ENCODE measurements at places on chromosomes 1 and 21.
A peak's percentile ranks its signal among the peaks of the same experiment; 100 is the strongest.

- DNase-seq: no peak
These were observed 44.8 kb downstream of the PCNT start for GRCh38 chr21:46368533-46369285.

GRCh38 chr1:89286549-89287180, 14.0 kb upstream of the GBP5 start:
- no peak for DNase-seq

GRCh38 chr21:41885341-41886024, 6.3 kb upstream of the PRDM15 start:
- no peak for DNase-seq

GRCh38 chr1:15371610-15372545, 37.8 kb upstream of the EFHD2 start:
- DNase-seq: no peak

GRCh38 chr1:201013991-201014815, 9.3 kb downstream of the KIF21B start:
- peak; percentile 54 for DNase-seq

DNA sequence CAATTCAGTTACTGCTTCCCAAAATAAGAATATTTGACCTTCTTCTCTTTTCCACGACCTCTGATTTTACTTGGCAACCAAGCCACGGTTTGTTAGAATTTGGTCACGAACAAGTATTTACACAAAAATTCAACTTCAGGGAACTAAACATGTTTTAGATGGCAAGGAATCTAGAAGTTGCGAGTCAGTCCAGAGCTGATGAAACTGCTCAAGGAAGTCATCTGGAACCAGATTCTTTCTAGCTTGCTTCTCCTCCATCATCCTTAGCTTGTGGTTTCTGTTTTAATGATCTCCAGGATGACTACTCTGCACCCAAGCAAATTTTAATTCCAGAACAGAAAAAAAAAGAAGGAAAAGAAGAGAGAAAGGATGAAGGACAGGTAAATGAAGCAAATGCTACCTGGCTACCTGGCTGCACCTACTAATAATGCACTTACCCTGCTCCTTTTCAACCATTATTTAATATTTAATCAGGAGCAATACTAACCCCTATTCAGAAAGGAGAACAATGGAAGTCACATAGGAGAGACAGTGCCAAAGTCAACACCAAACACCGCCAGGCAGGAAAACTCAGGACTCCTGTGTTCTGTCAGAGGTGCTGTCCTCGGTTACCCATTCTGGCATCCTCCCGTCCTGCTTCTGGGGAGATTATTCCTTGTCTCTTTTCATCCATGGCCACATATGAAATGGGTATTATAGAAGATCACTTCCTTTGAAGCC, 54.2 kb upstream of the RGS7 start:
- no peak for DNase-seq

- no peak for DNase-seq
These were observed 10.4 kb upstream of the CD34 start for GRCh38 chr1:207921321-207921720.

DNA sequence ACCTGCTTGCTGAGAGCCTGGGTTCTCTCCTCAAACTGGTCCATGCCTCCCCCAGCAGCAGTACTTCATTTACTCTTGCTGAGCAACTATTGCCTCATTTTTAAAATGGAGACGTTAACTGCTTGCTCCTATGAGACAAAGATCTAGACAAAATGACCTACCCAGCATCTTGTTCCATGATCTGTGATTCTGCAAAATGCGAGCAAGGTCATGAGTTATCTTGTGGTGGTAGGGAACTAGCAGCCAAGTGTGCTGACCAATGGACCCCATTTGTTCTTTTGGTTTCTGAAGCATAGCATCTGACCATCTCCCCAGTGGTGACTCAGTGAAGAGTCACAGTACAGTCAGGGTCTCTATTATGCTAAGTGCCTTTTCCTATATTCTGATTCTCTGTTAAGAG, 40.4 kb downstream of the TBX15 start:
- no peak for DNase-seq

DNA sequence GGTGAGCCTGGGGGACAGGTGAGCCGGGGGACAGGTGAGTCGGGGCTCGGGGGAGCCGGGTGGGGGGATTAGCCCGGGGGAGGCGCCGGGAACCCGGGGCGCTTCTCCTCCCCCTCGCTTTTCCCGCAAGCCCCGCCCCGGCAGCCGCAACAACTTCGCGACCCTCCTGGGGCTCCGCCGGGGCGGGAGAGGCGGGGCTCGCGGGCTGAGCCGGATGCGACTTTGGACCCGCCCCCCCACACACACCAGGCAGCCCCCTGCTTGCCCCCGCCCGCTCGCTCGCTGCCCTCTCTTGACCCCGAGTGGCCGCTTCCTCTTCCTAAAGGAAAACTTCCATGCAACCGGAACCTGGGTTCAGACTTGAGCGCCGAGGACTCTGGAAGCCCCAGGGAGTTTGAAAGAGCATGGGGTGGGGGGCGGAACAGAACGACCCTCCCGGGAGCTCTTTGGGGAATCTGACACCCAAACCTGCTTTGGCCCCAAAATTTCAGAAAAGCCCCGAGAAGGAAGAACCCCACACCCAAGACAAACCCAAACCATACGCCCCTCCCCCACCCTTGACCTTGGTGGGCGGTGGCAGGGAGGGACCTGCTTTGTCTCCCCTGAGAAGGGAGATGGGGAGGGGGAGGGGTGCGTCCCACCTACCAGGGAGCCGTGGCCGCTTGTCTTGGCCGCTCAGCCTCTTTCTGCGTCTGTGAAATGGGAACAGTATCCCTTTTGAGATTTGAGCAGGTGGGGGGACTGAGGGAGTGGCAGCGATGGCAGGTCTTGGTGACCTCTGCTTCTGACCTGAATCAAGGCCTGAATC, 550 bp downstream of the ARHGEF16 start:
- DNase-seq: no peak

DNA sequence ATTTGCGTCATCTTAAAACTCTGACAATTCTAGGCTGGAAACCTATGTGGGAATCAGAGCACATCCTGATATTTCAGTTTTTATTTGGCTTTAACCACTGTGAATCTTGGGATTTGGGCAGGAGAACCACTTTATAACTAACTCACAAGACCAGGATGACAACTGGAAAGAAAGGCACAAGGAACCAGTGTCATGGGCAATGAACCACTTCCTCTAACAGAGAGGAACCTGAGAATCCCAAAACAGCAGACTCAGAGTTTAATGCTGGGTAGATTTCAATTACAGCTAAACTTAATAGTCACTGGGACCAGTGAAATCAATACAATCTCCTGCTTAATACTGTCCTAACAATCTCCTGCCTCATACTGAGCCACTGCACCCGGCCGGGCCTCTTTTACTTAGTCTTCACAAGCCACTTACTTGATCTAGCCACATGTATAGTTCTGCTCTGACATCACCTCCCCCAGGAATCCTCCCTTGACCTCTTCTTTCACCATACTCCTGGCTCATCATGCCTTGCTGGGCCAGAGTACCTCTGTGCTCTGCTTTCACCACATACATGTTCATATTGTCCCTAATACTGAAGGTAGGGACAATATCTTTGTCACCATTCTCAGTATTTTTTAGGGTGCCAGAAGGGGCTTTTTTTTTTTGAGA, 20.2 kb upstream of the SLFNL1 start:
- no peak for DNase-seq

DNA sequence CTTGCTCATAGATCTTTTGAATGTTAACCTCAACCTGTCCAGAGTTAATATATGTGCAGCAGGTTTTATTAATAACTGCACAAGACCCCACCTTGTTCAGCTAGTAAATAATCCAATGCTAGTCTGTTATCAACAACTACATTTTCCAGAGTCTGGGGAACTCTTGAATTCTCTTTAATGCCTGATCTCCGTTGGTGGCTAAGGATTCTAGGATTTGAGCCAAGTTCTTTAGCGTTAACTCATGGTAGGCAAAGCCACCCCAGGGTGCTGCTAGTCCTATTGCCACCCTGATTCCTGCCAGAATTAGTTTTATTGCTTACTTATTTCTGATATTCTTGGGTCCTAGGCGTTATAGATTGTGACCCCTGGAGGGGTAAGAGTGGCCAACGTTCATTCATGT, 12.8 kb downstream of the BACE2 start:
- no peak for DNase-seq

GRCh38 chr21:39934895-39935294, 67.7 kb downstream of the PCP4 start:
- no peak for DNase-seq

DNA sequence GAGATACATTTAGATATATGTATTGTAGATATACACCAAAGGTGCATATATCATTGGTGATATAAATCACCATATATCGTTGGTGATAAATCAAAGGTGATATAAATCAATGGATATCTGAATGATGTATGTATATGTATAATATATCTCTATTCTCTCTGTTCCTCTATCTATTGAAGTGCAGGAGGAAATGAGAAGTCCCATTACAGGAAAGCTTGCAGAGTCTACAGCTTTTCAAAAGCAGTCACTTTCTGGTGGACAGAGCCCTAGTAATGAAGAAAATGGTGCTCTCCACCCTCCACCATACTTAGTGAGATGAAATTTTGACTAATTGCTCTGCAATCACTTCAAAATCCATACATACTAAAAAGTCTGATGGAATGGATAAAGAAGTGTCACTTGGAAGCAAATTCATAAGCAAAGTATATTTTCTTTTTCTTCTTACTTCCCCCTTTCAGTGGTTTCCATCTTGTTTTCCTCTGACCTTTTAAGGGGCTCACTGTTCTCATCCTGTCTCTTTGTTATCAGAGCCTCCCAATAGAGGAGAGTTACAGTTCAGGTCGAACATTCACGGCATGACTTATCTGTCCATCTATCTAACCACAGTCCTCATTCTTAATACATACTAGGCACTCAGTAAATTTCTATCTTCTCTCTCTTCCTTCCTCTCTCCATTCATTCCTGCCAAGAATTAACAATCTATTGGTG, 227.2 kb downstream of the KCNJ6 start:
- DNase-seq: no peak

DNA sequence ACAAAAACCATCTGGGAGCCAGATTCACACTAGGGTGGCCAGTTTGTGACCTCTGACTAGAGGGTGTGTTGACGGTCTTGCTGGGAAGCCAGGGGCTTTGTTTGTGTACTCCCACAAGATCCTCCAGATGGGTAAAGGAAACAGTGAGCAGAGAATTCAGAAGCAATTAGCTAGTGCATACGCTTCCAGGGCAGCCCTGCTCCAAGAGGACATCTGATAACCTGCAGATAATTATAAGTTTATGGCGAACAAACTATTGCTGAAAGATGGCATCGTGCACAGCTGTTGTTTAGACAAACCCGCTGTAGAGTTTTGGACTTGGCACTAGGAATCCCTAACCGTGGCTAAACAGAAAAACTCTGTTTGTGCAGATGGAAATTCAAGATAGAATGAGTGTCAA, 326.4 kb downstream of the TGFB2 start:
- DNase-seq: no peak

DNA sequence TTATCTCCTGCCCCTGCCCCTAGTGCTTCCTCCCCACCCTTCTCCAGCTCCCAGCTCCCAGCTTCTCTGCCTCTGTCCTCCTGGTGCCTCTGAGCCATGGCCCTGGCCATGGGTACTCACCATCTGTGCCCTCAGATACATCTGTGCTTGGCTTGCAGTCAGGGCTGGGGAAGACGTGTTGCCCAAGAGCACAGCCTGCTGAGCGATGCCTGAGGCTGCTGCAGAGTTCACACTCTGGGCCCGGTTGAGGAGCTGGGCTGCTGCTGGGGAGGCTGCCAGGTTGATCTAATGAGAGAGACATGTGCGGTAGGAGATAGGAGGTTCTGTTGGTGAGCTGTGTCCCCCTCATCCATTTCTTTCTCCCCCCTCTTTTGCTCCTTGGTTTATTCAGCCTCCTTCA, 49.4 kb upstream of the A3GALT2 start:
- no peak for DNase-seq

- DNase-seq: no peak
These were observed 28.1 kb downstream of the MDM4 start for GRCh38 chr1:204544321-204544720.

- DNase-seq: no peak
These were observed 404.3 kb downstream of the MATN1 start for GRCh38 chr1:30318864-30319718.

- DNase-seq: no peak
These were observed 176.7 kb downstream of the LYPLAL1 start for GRCh38 chr1:219350172-219350931.

DNA sequence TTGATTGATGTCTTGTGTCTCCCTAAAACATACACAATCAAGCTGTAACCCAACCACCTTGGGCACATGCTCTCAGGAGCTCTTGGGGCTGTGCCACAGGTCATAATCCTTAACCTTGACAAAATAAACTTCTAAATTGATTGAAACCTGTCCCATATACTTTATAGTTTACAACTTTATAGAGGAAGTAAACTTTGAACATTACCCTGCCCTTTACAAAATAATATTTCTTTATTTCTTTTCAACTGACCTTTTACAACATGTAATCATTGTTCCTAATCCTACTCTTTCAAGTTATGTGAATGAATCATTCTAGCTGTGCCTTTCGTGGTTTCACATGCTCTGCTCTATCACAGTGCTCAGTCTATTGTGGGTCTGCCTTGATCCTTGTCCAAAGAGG, 118.3 kb upstream of the ATP1A1 start:
- DNase-seq: no peak

DNA sequence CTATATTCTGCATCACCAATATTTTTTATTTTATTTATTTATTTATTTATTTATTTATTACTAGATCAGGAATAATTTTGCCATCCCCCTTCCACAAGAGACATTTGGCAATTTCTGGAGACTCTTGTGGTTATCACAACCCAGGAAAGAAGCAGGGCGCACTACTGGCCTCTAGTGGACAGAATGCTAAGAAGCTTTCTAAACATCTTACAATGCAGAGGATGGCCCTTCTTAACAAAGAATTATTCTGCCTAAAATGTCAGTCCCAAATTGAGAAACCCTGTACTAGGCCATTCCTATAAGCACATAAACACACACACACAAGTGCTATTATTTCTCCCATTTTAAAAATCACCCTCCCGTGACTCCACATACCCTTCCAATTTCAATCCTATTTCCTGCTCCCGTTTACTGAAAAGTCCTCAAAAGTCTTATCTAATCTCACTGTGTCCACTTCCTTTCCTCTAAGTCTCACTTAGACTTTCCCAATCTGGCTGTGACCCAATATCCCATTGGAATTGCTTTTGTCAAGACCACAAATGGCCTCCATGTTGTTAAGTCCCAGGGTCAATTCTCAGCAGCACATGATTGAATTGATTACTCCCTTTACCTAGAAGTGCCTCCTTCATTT, 43.7 kb upstream of the RNF11 start:
- DNase-seq: peak; percentile 20

- DNase-seq: no peak
These were observed 4.9 kb upstream of the TENT5C start for GRCh38 chr1:117600966-117601365.

GRCh38 chr1:156419854-156420204, 50.8 kb downstream of the RHBG start:
- DNase-seq: no peak

- no peak for DNase-seq
These were observed 35.0 kb downstream of the ACKR1 start for GRCh38 chr1:159239551-159240220.
